CMK (cell line): ENCODE measurements at places on chromosomes 7 and 10.

GRCh38 chr10:19531324-19531723 lies 284.9 kb upstream of the PLXDC2 start:
- no peak for DNase-seq

GRCh38 chr7:20828947-20829346 lies 42.3 kb upstream of the SP8 start:
- no peak for DNase-seq

DNA sequence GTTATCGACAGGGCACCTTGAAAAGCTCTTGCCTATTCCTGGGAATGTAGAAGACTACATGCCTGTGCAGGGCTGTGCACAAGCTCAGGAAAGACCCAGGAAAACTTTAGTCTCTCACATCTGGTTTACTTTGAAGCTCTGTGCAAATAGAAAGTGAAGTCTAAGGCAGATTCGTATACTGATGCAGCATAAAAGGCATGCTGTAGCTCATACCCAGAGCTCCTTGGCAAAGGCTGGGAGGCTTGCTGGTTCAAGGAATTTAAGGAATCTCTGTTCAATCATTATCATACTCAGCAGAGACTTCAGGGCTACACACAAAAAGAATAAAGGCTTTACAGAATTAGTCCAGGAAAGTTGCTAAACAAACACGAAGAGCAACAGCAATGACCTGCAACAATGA lies 192.0 kb downstream of the OTUD1 start:
- DNase-seq = no peak

- no peak for DNase-seq
Observed at GRCh38 chr7:92934096-92934495, 97.7 kb upstream of the CDK6 start.

DNA sequence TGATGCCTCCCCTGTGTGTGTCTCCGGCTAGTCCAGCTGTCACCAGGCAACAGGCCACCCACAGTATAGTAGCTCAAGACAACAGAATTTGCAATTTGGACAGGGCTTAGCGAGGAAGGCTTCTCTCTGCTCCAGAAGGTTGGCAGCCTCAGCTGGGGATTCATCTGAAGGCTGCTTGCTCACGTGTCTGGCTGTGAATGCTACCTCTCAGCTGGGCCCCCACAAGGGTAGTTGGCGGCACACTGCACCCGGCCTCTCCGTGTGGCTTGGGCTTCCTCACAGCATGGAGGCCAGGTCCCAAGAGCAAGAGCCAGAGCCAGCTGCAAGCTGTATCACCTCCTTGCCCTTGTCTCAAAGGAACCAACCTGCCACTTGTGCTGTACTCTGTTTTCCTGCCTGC lies 19.2 kb downstream of the ECHDC3 start:
- DNase-seq = no peak

DNA sequence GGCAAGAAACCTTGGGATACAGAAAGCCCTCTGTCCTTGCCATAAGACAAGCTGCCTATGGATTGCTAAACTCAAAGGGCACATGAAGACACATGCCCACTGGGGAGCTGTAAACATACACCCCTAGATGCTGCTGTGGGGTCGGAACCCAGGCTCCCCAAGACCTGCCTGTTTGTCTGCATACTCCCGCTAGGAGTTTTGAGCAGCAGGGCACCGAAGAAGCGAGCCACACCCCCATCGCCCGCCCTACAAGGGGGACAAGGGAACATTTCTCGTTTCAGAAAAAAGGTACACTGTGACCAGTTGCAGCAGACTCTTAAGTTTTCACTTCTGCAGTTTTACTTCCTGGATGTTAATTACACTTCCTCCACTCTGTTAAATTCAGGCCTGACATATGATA lies 680.2 kb upstream of the GHITM start:
- no peak for DNase-seq

DNA sequence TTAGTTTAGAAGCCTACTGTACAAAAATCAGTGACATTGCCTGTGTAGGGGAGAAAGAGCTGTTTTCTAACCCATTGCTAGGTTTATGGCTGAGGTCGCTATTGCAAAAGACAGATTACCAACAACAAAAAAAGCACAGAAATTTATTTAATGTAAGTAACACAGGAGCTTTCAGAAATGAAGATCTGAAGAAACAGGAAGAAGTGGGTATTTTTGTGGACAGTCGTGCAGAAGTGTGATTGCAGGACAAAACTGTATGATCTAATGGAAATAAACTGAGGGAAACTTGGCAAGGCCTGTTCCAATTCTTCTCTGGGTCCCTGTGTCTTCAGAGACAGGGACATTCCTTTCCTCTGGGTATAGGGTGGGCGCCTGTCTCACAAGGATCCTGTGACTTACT lies 87.4 kb downstream of the APBB1IP start:
- DNase-seq = no peak

GRCh38 chr7:1225441-1226185 lies 7.1 kb upstream of the UNCX start:
- no peak for DNase-seq

GRCh38 chr10:69316313-69317059 lies 38.2 kb downstream of the HK1 start:
- DNase-seq = no peak

DNA sequence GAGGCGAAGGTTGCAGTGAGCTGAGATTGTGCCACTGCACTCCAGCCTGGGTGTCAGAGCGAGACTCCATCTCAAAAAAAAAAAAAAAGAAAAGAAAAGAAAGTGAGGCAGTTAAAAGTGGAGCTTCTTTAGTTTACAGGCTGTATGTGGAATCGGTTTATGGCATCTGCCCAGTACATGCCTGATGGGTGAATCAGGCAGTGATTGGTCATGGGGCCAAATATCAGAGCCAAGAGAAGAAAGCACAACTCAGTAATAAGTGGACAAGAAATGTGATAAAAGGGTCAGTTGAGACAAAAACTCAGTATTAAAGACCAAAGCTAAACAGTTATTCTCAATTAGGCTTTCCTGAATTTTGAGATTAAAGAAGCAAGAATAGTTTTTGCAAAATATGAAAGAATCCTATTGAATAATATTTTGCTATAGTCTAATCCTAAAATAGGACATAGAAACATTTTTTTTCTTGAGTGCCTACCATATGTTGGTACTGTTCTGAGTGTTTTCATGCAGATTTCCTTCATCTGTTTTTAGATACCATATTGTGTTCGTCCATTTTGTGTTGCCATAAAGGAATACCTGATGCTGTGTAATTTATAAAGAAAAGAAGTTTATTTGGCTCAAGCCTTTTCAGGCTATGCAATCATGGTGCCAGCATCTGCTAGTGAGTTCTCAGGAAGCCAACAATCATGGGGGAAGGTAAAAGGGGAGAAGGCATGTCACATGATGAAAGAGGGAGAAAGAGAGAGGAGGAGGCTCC lies 14.4 kb downstream of the CDC14C start:
- no peak for DNase-seq

GRCh38 chr7:111647881-111648280 lies 85.6 kb upstream of the IMMP2L start:
- DNase-seq = no peak

GRCh38 chr7:28858206-28858605 lies 99.9 kb downstream of the TRIL start:
- no peak for DNase-seq

- DNase-seq = no peak
Observed at GRCh38 chr10:6838118-6838517, 258.0 kb upstream of the PRKCQ start.

GRCh38 chr10:18713077-18713476 lies 53.8 kb downstream of the ARL5B start:
- no peak for DNase-seq

DNA sequence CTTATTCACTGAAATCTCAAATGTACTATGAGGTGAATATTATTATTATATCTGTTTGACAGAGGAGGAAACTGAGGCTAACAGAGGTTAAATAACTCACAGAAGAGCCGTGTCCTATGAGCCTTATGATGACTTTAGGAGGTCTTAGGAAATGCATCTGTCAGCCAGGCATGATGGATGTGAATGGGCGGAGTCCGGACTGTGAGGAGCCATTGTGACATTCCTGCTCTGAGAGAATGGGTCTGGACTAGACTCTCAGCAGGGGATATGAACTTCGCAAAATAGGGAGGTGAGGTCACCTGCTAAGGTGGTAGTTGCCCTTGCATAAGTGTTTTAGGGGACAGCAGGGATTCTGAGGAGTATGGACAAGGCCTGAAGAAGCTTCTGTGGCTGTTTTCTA lies 153.6 kb downstream of the TMEM178B start:
- no peak for DNase-seq

GRCh38 chr7:116938678-116939077 lies 14.6 kb upstream of the ST7 start:
- no peak for DNase-seq

GRCh38 chr10:78778444-78779338 lies 290.1 kb upstream of the ZMIZ1 start:
- no peak for DNase-seq

GRCh38 chr10:74932648-74933047 lies 106.2 kb downstream of the KAT6B start:
- no peak for DNase-seq

GRCh38 chr7:29370531-29371314 lies 176.1 kb downstream of the CHN2 start:
- no peak for DNase-seq
